ENCODE measurements at places on chromosomes 7 and 10. TPM values are rescaled to one million over a fixed set of nuclear protein-coding genes. Genes with fewer than 3 reads are reported as not detected.

The HYCC1 gene
- 15.7 TPM for total RNA-seq

The BNIP3 gene
- 325 TPM for total RNA-seq

The VWA2 gene
- 24.2 TPM for total RNA-seq

The LRWD1 gene
- total RNA-seq: 57.7 TPM

DNA sequence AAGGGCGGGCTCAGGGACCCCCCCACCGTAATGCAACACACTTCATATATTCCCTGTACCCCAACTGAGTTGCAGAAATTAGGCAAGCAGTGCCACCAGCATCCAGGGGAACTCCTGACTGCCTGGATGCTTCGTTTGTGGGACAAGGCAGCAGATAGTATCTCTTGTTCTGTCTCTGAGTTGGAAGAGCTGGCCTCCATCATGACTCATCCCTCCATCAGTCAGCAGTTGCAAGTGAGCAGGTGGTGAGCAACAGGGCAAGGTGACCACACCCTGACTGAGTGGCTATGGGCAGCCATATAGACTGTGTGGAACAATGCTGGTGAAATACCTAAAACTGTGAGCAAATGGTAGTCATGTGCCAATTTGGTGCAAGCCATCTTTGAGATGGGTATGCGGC is 22.8 kb upstream of the ADAMTS14 start:
- no peak for DNase-seq
- H3K4me3 ChIP-seq: no peak overlapping the region
- H3K4me1 ChIP-seq: no peaks in the 10 kb centered on the region

GRCh38 chr7:130982160-130982638 is 248.2 kb upstream of the KLF14 start:
- H3K27ac ChIP-seq: no peak overlapping the region
- no peaks in the 10 kb centered on the region for H3K27me3 ChIP-seq
- no peak overlapping the region for H3K4me3 ChIP-seq
- H3K36me3 ChIP-seq: no peaks in the 10 kb centered on the region
- no peak for DNase-seq

Data from prostate gland (tissue), 2 donors.